ENCODE measurements at places on chromosomes 13 and 19. TPM values are rescaled to one million over a fixed set of nuclear protein-coding genes. Genes with fewer than 3 reads are reported as not detected.

HSPBP1 gene
- total RNA-seq, result 69.6 TPM

TMEM221 gene
- total RNA-seq, result not detected

USF2 gene
- total RNA-seq, result 164 TPM

IGLON5 gene
- total RNA-seq, result 1.3 TPM

KLK4 gene
- total RNA-seq, result not detected

ICAM3 gene
- 107 TPM for total RNA-seq

RUVBL2 gene
- total RNA-seq, result 172 TPM

PROSER3 gene
- total RNA-seq, result 39.5 TPM

TJP3 gene
- total RNA-seq, result 0.08 TPM

FAM83E gene
- total RNA-seq, result 7.3 TPM

IZUMO1 gene
- 0.37 TPM for total RNA-seq

CPB2 gene
- total RNA-seq, result not detected

PLK5 gene
- not detected for total RNA-seq

ANGPTL8 gene
- not detected for total RNA-seq

FARP1 gene
- total RNA-seq, result 0.42 TPM

METTL21C gene
- not detected for total RNA-seq

CYP2A6 gene
- total RNA-seq, result not detected

CD79A gene
- 2.9 TPM for total RNA-seq

FEM1A gene
- 24.8 TPM for total RNA-seq

SRRM5 gene
- 0.10 TPM for total RNA-seq

C19orf44 gene
- total RNA-seq, result 4.4 TPM

ATP4A gene
- total RNA-seq, result not detected

ZNF583 gene
- total RNA-seq, result 1.4 TPM

NLRP12 gene
- total RNA-seq, result not detected

CABP5 gene
- total RNA-seq, result not detected

CEACAM7 gene
- not detected for total RNA-seq

GNG8 gene
- total RNA-seq, result 18.6 TPM

TIMM44 gene
- total RNA-seq, result 114 TPM

TSHZ3 gene
- 2.0 TPM for total RNA-seq

CEACAM21 gene
- 38.5 TPM for total RNA-seq

SHANK1 gene
- total RNA-seq, result not detected

CEBPA gene
- total RNA-seq, result 2.1 TPM

KLHL1 gene
- total RNA-seq, result not detected

Data from activated T-helper 1 cell treated with anti-CD3 and anti-CD28 coated beads, Interleukin-12 subunit alpha, Interleukin-12 subunit beta, Interleukin-2, Interleukin-4 antibody, amounts not matched to agents 30 ng/mL and 10 ng/mL and 1 ng/mL, durations not matched to agents 14 hours and 24 hours and 36 hours (primary cell).